Hair follicular keratinocyte (primary cell): ENCODE measurements at places on chromosomes 16 and 17. TPM values are rescaled to one million over a fixed set of nuclear protein-coding genes. Genes with fewer than 3 reads are reported as not detected.

NPIPA5 gene
- 0.15 and 1.2 TPM in 2 replicates for total RNA-seq

BICDL2 gene
- total RNA-seq: 0.23 and 0.78 TPM in 2 replicates

CCL4 gene
- not detected in 2 replicates for total RNA-seq

ZNF385C gene
- 0.08 TPM in 1 of 2 replicates, not detected in the other for total RNA-seq

TPSG1 gene
- total RNA-seq: not detected in 2 replicates

TUBB3 gene
- 105 and 143 TPM in 2 replicates for total RNA-seq

OR3A1 gene
- total RNA-seq: not detected in 2 replicates

DNAI2 gene
- total RNA-seq: not detected in 2 replicates

NLRC3 gene
- not detected in 2 replicates for total RNA-seq

MYH13 gene
- total RNA-seq: not detected in 2 replicates

SLX4 gene
- total RNA-seq: 6.0 and 7.4 TPM in 2 replicates

SPATA32 gene
- total RNA-seq: not detected in 2 replicates

TUBG2 gene
- 10.6 and 12.9 TPM in 2 replicates for total RNA-seq

PDIA2 gene
- total RNA-seq: 0.47 TPM in 1 of 2 replicates, not detected in the other

RCVRN gene
- not detected in 2 replicates for total RNA-seq

TEX14 gene
- total RNA-seq: not detected in 2 replicates

KRTAP4-3 gene
- not detected in 2 replicates for total RNA-seq

MMP28 gene
- total RNA-seq: 42.0 and 61.6 TPM in 2 replicates

PITPNM3 gene
- 9.1 and 16.4 TPM in 2 replicates for total RNA-seq

CBFB gene
- 48.2 and 64.0 TPM in 2 replicates for total RNA-seq

MEOX1 gene
- total RNA-seq: not detected in 2 replicates

ABCC11 gene
- total RNA-seq: 0.04 and 0.08 TPM in 2 replicates

KIF2B gene
- total RNA-seq: not detected in 2 replicates

ZNF764 gene
- 2.7 and 4.8 TPM in 2 replicates for total RNA-seq

C16orf92 gene
- total RNA-seq: not detected in 2 replicates

NOS2 gene
- 0.15 and 0.23 TPM in 2 replicates for total RNA-seq

GNGT2 gene
- total RNA-seq: not detected in 2 replicates

RNU2-1 gene
- not detected in 2 replicates for total RNA-seq

SPIRE2 gene
- 1.2 and 1.3 TPM in 2 replicates for total RNA-seq

WNT3 gene
- 0.19 and 1.0 TPM in 2 replicates for total RNA-seq

NTN3 gene
- not detected in 2 replicates for total RNA-seq

HBA2 gene
- not detected in 2 replicates for total RNA-seq

GOT2 gene
- 160 and 203 TPM in 2 replicates for total RNA-seq

TMEM100 gene
- not detected in 2 replicates for total RNA-seq

TM4SF5 gene
- not detected in 2 replicates for total RNA-seq

HOXB4 gene
- total RNA-seq: not detected in 2 replicates

PLK1 gene
- total RNA-seq: 22.1 and 94.8 TPM in 2 replicates
